ENCODE measurements at places on chromosomes 4 and X.

DNA sequence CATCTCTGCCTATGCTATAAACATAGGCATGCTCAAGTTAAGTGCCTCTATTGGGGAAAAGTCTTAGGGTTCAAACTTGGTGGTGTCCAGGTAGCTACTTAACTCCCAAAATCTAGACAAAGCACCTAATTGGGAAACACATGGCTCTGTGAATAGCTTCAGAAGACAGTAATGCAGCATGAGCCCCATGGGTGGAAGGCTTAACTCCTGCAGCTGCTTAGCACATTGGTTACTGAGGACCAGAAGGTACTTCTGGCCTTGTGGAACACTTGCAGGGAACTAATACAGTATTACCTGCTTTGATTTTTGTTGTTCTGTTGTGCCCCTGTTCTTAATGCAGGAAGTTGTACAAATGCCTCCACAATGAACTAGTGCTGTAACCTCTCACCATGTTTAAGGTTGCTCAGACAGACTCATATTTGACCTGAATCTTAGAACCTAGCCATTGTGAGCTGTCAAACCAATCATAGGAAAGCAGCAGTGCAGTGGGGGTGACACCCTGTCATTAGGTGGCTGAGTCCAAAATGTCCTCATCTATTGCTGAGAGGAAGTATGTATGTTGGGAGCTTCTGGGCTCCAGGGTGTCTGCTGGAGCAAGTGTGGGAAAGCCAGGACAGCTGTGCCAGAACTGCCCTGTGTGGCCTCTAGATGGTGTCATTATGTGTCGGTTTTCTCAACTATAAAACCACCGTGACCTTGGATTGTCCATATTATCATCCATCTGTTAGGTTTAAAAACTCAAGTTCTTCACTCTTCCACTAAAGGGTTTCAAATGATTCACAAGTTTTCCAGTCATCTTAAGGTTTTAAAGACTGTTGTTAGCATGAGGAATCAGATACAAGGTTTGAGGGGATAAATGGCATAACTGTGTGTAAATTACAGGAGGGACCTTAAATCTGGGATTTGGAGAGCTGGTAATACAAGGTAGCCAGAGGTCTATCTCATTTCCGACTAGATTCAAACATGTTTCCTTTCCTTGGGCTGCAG is 69.9 kb upstream of the WDR1 start:
- no peak for DNase-seq

GRCh38 chr4:15158406-15159091 is 156.3 kb downstream of the CPEB2 start:
- no peak for DNase-seq

DNA sequence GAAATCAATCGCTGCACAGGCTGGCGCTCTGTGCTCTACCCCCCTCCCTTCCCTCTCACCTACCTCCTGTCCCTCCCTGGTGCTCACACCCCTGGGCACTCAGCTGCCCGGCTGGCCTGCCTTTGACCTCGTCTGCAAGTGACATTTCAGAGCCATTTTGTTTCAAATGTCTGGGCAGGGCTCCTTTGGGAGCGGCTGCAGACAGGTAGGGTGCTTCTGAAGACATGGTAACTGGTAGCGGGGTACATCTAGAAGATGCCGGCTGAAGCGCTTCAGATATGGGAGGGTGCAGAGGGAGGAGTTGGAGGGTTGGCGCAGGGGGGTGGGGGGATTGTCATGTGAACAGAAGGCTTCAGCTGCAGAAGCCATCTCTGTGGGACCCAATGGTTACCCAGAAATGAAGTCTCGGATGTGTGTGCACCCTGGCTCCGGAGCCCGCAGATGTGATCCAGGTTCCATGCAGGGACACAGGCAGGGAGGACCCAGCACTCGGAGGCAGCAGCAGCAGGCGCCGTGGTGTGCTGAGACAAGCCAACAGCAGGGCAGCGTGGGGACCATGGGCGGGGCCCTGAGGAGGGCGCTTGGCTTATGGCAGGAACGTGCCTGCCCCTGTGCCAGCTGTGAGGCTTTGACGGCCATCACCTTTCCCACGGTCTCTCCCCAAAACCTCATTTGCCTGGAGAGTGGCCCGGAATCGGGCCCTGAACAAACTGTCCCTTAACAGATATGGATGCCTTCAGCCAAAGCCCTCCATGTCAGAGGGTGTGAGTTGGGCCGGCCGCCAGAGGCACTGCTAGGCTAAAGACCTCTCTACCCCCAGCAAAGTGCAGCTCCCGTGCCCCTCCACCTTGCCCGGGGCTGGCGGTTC is 7.6 kb upstream of the DUSP9 start:
- no peak for DNase-seq

GRCh38 chr4:129455482-129455881 is 359.5 kb downstream of the C4orf33 start:
- no peak for DNase-seq

- DNase-seq: no peak
Measured at GRCh38 chr4:81459228-81459627, 12.5 kb downstream of the RASGEF1B start.

- no peak for DNase-seq
Measured at GRCh38 chr4:169418846-169419245, 148.1 kb upstream of the SH3RF1 start.

DNA sequence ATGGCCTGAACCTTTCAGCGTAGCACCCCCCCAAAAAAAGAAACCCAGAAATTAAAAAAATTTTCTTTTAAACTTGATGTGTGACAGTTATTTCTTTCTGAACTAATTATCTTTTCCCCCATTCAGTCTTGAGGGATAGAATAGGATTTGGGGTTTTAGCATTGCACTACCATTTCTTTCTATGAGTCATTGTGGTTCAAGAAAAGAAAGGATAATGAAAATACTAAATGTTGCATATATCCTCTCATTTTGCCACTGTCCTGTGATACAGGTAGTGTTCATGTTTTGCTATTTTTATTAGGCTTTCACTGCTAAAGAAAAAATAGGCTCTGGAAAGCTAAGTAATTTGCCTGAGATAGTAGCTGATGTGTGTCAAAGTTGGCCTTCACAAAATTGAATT is 39.4 kb upstream of the DCK start:
- DNase-seq: no peak

- no peak for DNase-seq
Measured at GRCh38 chr4:107900508-107900907, 30.8 kb upstream of the CYP2U1 start.

- no peak for DNase-seq
Measured at GRCh38 chr4:110348711-110349383, 127.1 kb upstream of the ENPEP start.

GRCh38 chr4:110211007-110211769 is 12.8 kb upstream of the ELOVL6 start:
- no peak for DNase-seq

GRCh38 chr4:65071564-65071963 is 598.7 kb downstream of the EPHA5 start:
- DNase-seq: no peak

GRCh38 chr4:148366251-148366650 is 76.0 kb downstream of the NR3C2 start:
- no peak for DNase-seq

DNA sequence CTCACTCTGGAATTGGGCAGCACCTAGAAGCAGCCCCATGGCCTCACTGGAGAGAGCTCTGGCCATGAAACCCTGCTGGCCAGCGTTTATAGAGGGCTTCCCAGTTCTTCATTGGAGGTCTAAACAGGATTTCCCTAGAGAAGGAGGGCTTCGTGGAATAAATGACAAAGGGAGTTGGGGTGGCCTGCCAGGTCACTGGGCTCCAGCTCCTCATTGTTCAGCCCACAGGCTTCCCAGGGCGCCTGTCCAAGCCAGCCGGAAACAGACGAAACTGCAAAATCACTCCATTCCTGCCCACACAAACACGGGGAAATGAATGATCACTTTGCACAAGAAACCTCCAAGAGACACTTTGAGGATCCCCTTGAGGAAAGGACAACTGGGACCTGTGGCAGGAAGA is 189.7 kb downstream of the TSPAN5 start:
- DNase-seq: no peak

All from LNCaP clone FGC (cell line).